ENCODE measurements at places on chromosomes 16 and 17. TPM values are rescaled to one million over a fixed set of nuclear protein-coding genes. Genes with fewer than 3 reads are reported as not detected.

DNA sequence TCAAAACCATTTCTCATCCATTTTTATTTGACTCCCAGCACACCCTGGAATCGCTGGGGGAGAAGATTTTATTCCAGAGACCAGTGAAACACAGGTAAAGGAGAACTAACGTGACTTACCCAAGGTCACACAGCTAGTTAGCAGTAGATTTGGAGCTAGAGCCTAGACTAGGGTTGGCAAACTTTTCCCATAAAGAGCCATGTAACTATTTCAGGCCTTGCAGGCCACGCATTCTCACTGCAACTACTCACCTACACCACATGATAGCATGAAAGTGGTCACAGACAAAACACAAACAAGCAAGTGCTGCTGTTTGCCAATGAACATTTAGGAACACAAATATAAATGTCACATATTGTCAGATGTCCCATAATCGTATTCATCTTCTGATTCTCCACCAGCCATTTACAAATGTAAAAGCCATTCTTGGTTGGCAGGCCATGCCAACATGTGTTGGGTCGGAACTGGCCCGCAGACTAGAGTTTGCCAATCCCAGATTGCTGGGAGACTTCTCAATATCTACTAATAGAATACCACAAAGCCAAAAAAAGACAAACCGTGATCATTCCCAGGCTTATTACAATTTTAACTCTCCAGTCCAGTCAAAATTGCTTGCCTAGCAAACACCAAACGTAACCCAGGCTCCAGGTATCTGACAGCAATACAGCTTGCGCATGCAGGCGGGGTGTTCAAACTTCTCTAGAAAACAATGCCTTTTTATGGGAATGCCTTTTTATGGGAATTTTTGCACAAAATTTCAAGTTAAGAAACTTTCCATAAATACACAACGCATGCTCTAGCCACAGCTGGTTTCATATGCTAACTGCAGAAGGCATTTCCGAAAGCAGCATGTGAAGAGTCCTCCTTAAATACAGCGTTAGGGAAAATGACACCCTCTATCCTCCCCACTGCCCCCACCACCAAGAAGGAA is 20.9 kb downstream of the ZFHX3 start:
- no peak for DNase-seq

DNA sequence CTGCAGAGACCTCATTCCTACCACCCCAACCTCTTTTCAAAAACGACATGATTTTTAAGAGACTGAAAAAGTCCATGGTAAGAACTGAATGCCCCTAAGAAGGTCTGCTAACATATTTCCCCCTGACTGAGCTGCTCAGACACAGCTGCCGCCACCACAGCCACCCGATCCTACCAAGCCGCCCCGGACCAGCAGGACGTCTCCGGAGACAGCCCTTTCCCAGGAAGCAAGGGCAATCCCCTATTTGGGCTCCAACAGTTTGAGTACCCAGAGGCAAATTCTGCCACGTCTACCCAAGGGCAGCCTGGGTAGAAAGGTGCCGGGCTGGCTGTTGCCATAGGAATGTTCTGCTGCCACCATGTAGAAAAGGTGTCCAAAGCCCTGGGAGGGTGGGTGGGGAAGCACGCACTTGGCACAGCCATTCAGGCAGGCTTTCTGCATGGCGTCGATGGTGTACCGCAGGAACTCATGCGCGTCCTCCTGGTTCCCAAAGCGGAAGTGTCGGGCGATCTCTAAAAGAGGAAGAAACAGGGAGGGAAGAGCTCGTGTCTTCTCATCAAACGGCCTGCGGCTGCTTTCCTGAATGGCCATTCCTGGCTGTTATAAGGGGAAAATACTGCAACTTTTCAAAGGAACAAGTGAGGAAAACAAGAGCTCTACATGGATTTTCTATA is 13.6 kb downstream of the USP36 start:
- no peak for DNase-seq

The PRSS33 gene
- total RNA-seq = not detected

- DNase-seq = no peak
Observed at GRCh38 chr17:36817483-36818048, 119.7 kb upstream of the LHX1 start.

The KRTAP2-2 gene
- not detected for total RNA-seq

The ZFPM1 gene
- total RNA-seq = 1.7 TPM

DNA sequence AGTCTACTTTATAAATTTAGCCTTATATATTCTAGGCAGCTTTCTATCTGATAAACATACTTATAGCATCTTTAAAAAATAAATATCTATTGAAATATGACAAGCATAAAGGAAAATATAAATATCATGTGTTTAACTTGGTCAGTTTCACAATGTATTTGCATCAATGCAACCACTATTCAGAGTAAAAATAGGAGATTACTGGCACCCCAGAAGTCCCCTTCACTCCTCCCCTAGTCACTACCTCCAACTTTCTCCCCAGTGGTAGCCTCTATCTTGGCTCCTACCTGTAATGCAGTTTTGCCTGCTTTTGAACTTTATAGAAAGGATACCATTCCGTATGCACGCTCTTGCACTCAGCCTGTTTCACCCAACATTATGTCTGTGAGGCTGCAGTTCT is 3.2 kb upstream of the NOD2 start:
- DNase-seq = no peak

All from bronchial epithelial cell (primary cell).